Small intestine (tissue), 16 donors: ENCODE measurements at places on chromosomes 2 and 18.

DNA sequence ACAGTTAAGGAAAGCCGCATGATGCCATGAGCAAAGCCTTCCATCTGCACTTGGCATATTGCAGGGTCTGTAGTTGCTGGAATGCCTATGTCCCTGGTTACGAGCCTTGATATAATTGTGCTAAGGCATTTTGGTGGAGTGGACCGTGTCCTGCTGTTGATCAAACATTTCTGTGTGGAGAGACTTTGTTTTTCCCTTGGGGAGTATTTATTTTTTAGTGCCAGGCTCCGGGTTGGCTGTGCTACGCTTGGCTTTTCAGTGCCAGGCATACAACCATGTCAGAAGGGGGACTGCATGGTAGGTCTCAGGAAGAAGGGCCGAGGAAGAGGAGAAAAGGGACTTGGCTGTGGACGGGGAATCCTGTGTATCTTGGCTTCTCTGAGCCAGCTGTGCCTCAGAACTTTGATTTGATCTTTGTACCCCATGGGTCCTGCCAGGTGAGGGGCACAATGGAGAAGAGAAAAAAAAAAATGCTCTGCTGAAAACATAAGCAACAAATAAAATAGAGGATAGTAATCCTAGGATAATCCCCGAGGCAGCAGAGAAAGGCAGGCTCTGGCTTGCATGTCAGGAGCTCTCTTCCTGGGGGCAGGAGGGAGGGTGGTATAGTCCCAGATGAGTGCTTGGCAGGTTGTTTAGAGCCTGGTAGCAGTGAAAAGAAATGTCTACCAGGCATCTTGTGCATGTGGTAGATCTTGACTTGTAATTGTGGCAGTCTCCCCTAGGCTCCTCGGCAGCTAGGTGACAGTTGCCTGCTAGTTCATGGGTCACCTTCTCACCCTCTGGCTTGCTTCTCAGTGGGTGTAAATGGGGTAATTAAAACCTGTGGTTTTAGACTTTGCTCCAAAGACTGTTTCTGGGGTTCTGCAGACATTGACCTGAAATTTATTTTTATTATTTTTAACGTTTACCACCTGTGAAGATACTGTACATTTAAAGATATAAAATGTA is 233.0 kb downstream of the NEDD4L start:
- peak; percentile 66 for DNase-seq

GRCh38 chr2:66534461-66534860 is 99.5 kb downstream of the MEIS1 start:
- no peak for DNase-seq

- DNase-seq = no peak
Observed at GRCh38 chr2:239216614-239217273, 184.1 kb downstream of the HDAC4 start.

DNA sequence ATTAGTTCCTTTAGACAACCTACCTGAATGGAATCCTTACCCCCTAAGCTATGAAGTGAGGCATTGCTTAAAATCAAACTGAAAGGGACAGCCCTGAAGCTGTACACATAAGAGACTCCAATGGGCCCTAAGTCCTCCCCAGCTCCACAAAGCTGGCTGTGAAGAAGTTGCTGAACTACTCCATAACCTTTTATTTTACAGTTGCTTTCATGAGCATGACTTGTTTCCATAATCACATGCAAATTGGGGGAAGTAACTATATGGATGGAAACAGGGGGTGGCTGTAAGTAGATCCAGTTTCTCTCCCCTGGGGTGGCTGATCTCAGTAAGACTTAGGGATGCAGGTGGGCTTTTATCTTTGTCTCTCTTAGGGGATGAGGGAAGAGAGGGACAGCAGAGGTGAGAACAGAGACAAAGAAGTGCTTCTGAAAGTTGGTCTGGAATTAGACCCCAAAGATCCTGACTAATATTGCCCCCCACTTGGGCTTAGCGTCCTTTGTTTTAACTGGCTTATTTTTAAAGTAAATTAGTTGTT is 5.5 kb downstream of the FZD5 start:
- DNase-seq = no peak

GRCh38 chr2:36477746-36478145 is 120.2 kb downstream of the FEZ2 start:
- no peak for DNase-seq

GRCh38 chr2:154978244-154978643 is 279.7 kb downstream of the KCNJ3 start:
- DNase-seq = no peak

GRCh38 chr2:171923206-171923605 is 945 bp downstream of the HAT1 start:
- DNase-seq = peak; percentile 6

DNA sequence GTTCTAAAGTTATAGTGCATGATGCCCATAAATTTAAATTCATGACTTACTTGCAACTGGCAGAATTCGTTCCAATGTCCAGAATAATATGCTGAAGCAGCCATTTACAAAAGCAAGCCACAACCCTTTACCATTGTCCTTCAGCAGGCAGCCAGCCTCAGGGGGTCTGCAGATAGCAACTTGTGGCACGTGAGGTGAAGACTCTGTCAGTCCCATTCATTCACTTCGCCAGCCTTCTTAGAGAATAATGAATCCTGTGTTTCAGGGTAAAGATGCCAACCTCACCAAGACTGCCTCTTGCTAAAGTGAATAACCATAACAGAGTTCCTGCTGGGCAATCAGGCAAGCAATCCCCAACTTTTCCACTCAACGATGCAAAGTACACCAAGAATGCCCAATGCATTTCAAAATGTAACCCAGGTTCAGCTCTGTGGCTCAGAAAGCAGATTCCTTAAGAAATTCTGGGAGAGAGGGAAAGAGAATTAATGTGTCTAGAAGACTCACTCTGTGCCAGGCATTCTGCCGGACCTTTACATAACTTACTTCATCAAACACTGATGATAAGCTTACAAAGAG is 315.4 kb downstream of the NCKAP5 start:
- no peak for DNase-seq

- DNase-seq = peak; percentile 31
Observed at GRCh38 chr2:105791229-105791628, 46.5 kb downstream of the NCK2 start.

- DNase-seq = no peak
Observed at GRCh38 chr2:63506320-63506719, 82.0 kb downstream of the WDPCP start.

DNA sequence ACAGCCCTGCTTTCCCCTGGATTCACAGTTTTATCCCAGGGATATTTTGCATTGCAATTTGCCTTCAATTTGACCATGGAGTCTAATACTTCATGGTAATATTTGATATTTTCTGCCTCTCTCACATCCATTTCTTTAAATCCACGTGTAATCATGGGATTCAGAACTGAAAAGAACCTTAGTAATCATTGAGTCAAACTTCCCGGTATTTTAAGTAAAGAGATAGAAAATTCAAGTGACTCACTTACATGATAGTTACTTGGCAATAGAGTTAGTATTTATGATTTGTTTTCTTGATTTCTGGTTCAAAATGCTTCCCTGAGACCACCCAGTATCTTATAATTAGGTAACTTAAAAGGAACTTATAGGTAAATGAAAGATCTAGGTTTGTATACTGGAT is 33.7 kb upstream of the CDC42EP3 start:
- no peak for DNase-seq

- peak; percentile 31 for DNase-seq
Observed at GRCh38 chr2:219596954-219597551, 604 bp upstream of the STK11IP start.

- peak; percentile 64 for DNase-seq
Observed at GRCh38 chr2:131092458-131093005, 728 bp downstream of the FAM168B start.

- no peak for DNase-seq
Observed at GRCh38 chr18:61731178-61731577, 161.6 kb downstream of the RNF152 start.

DNA sequence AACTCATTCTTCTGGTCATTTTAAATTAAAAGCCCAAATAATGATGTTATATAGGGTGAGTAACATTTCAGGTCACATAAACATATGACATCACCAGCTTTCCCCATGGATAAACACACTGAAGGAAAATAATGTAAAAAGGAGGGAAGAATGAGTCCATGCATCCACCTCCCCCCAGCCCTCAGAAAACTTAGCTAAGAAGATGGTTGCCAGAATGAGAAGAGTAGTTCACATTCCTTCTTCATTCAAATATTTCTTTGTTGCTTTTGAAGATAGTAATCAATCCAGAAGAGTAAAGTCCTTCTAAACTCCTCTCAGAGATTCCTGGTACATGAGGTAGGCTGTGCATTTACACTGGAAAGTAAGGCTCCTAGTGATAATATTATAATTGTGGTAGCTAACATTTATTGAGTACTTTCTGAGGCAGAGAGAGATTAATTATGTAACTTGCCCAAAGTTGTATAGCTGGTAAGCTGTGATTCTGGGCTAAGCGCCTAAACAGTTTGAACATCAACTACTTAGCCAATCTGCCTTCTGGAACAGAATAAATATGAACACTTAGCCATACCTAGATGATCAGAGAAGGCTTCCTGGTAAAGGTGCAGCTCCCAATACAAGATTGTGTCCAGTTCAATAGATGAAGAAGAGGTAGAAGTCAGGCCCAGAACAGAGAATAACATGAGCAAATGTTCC is 256.7 kb upstream of the FN1 start:
- no peak for DNase-seq

GRCh38 chr2:240785424-240786335 is 34.3 kb downstream of the KIF1A start:
- DNase-seq = no peak

- peak; percentile 12 for DNase-seq
Observed at GRCh38 chr2:239006622-239007285, 158.9 kb downstream of the TWIST2 start.

GRCh38 chr2:128314348-128315121 is 4.1 kb downstream of the HS6ST1 start:
- DNase-seq = no peak

GRCh38 chr2:74092275-74092674 is 55.4 kb downstream of the BOLA3 start:
- no peak for DNase-seq

DNA sequence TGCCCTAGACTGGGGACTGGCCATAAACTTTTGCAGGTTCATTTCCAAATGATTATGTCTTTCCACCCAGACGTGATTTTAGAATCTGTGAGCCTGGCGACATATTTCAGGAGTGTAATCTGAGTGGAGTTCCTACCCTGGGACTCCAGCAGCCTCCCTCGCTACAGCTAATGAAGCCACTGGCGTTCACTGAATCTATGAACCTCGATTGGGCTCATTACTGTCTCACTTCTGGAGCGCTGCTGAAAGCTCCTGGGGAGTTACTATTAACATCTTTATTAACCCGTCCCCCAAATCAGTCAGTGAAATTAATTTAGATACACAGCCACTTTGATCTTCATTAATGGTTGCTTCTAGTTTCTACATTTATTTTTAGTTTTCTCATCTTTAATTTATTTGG is 56.5 kb downstream of the CDK15 start:
- no peak for DNase-seq

GRCh38 chr2:219323434-219323833 is 9.1 kb downstream of the RESP18 start:
- DNase-seq = no peak

DNA sequence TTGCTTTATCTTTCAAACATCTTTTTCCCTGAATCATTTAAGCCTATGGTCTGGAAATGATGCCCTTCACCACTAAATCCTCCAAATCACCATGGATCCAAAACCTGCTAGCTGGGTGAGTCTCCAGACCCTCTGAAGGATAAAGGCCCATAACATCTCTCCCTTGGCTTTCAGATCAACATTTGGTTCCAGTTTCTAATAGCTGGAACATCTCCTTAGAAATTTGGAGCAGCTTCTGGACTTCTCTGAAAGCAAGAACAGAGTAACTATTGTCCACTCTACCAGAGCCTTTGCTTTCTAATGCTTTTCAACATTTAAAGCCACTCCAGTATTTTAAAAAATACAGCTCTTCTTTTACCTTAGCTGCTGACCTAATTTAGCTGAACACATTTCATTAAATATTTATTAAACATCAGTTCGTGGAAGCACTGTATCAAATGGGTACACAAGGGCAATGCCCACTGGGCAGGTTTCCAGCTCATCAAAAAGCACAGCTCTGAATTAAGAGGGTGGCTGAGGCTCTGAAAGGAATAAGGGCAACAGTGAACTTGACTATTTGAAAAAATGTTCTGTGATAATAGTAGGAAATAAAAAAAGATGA is 75.3 kb downstream of the GALNT3 start:
- no peak for DNase-seq

DNA sequence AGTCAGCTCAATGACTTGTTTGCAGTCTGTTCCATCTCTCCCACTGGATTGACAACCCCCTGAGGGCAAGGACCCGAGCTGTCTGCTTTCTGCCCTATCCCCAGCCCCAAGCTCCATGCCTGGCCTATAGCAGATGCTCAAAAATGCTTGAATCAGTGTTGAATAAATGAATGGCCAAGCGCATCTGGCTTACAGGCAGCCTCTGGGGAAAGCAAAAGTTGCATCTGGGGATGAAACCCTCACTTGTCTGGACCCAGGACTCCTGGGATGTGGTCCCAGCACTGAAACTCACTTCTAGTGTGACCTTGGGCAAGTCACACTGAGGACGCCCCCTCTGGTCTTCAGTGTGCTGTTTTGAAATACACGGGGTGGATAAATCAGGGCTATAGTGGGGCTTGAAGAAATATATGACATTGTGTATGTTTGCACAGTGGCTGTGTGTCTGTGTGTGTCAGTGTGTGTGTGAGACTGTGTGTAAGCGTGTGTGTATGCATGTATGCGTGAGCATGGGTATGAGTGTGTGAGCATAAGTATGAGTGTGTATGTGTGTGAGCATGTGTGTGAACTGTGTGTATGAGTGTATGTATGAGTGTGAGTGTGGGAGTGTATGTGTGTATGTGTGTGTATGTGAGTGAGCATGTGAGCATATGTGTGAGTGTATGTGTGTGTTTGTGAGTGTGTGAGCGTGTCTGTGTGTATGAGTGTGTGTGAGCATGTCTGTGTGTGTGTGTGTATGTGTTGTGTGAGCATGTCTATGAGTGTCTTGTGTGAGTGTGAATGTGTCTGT is 27.8 kb upstream of the TNS1 start:
- DNase-seq = no peak

DNA sequence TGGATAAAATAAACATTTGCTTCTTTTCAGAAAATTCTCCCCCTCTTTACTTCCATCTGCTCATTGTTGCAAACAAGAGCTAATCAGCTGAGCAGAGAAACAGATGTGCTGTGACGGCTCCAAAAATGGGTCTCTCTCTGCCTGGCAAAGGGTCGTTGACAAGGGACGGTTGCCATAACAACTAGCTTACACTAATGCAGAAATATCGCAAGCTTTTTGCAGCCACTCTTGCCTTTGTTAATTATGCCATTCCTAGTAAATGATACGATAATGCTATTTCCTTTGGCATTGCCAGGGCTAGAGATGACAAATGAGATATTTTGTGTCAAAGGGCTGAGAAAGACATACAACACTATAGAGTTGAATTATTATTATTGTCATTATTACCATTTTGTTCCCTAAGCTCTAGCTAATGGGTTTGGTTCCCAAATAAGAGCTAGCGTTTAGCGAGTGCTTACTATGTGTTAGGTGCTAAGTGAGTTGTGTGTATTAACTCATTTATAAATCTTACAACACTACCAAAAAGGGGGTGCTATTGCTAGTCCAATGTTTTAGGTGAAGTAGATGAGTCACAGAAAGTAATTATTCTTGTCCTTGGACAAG is 46.8 kb downstream of the MYO3B start:
- DNase-seq = no peak
